ENCODE measurements at places on chromosomes 11 and 22.

GRCh38 chr11:30422447-30423278, 99.8 kb downstream of the ARL14EP start:
- no peak for DNase-seq

DNA sequence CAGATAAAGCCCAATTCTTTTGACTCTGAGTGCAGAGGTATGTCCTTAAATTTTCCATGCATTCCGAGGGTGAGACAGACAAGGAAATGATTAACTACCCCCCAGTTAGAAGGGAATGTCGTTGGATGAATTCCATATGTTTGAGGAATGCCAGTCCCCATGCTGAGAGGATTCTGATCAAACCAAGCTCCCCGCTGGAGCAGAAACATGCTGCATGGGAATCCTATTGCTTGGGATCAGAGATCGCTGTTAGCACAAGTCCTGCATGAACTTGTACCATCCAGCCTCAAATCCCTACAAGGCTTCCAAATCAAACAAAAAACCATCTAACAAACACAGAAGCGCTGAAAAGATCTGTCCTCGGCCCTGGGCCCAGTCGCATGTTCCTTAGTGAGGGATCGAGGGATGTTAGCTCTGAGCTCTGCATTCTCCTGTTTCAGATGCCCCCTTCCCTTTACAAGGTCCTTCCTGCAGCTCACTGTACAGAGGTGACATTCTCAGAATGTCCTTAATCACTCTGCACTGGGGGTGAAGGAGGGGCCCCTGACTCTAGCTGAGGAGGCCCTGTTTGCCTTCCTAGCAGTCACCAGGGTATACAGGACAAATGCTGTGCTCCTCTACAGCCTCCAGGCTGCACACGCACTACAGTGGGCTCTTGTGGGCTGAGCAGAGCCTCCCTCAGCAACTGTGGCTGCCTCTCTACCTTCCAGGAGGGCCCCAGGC, 353.4 kb downstream of the TENM4 start:
- no peak for DNase-seq

DNA sequence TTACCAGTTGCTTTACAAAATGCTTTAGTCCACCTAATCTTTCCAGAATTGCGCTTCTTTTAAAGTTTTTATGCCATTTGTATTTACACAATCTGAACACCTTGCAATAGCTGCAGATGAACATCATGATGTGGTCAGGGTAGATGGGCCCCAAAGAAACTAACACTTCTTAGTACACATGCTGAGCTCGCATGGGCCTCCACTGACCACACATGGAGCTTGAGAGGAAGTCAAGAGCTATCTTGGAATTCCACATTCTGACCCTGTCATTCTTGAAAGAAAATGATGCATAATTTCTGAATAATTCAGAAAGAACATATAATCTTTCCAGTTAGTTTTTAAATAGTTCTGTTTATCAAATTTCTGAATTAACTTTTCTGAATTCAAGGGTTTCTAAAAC, 7.7 kb downstream of the LIPT2 start:
- DNase-seq: no peak

- peak; percentile 46 for DNase-seq
Measured at GRCh38 chr11:121466063-121466794, 13.5 kb upstream of the SORL1-AS1 start.

DNA sequence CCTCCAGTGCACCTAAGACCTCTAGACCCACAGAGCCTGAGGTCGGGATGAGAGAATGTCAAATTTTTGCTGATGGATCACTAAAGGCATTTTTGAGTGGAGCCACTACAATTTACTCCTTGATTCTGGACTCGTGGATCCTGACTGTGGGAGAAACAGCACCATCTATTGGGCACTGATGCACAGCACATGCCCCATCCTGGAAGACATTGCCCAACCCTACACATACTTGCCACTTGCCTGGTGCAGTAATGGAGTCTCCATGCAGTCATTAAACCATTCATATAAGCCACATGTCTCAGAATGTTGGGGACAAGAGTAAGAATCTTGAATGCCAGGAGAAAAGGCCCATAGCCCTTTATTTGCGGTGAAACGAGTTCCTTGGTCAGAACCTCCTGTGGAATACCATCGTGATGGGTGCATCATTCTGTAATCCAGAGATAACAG, 103.9 kb downstream of the GGTLC2 start:
- peak; percentile 2 for DNase-seq

DNA sequence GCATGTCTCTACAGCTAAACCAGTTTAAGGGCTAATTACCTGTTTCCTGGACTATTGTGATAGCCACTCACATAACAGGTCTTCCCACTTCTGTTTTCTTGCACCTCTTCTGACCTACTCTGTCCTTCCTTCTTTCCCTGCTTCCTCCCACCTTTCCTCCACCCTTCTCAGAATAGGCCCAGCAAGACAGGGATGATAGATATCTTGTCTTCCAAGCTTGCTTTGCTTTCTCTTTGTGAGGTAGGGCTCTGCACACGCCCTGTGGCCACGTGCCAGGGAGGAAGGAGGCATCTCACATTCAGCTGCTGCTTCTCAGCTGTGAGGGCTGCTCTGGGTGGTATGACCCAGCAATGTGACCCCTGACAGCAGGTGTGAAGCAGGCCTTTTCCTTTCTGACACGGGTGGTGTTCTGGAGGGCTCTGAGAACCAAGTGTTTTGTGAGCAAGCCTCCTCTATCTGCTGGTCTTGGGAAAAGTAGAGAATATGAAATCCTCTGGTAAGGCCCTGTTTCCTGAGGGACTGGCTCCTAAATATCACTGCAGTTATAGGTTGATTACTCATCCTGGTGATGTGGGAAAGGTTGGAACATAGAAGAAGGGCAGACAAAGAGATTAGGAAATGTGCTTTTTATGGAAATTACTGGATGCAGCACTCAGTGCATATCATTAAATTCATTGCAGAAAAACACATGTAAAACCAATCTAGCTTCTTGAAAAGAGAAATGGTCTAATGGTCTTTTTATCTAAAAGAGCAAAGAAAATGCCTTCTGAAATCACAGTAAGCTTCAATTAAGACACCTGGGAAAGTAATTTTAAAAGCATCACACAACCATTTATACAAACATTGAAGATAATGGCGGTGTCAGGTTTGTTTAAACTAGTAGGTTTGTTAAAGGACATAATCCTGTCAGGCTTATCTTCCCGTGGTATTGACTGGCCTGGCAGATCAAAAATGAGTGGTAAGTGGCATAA, 8.5 kb downstream of the AMOTL1 start:
- peak; percentile 11 for DNase-seq

DNA sequence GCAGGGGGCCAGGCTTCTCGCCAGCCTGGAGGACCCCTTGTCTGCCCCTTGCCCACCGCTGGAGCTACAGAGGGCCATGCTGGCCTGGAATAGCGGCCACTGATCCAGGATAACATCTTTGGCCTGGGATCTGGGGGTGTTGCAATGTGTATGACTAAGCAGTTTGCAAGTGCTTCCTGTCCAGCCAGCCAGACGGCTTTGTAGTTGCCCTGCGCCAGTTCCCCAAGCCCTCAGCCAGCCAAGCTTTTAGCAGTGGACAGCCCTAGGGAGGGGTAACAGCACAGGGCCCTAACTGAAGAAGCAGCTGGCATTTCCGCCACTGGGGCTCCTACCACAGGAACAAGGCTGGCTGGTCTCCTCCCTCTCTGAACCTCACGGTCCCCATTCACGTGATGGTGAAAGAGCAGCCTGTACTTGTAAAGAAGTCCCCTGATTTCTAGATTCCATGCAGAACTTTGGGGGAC, 32.1 kb downstream of the UQCR10 start:
- DNase-seq: no peak

- no peak for DNase-seq
Measured at GRCh38 chr22:43333978-43334377, 9.2 kb downstream of the SCUBE1 start.

DNA sequence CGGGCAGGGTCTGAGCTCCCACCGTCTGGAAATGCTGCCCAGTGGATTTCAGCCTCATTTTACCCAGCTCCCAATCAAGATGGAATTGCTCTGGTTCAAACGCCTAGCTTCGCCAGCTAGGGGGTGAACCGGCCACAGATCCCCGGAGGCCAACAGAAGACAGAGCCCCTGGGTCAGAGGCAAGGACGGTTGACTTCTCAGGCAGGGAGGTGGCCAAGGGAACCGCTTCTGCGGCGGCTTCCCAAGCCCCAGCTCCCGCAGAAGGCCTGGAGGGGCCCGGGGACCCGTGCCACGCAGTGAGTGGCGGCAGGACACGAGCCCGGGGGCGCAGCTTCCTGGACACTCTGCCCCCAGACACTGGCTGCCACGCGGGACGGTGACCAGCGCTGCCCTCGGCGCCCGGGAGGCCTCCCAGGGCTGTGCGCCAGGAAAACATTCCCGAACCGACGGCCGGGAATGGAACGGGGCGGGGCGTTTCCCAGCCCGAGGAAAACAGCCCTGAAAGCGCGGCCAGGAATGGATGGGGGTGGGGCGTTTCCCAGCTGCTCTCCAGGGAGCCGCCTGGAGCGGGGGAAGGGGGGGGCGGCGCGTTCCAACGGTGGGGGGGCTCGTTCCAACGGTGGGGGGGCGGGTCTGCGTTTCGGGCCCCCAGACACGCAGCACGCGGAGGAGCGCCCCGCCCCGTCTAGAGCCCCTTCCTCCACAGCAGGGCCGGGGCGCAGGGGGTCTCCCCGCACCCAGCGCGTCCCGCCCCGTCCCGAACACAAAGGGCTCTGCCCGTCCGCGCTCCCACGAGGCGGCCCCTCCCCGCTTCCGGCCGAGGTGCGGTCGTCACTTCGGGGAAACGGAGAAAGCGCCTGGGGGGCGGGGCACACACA, 13.5 kb upstream of the B4GALNT4 start:
- no peak for DNase-seq

DNA sequence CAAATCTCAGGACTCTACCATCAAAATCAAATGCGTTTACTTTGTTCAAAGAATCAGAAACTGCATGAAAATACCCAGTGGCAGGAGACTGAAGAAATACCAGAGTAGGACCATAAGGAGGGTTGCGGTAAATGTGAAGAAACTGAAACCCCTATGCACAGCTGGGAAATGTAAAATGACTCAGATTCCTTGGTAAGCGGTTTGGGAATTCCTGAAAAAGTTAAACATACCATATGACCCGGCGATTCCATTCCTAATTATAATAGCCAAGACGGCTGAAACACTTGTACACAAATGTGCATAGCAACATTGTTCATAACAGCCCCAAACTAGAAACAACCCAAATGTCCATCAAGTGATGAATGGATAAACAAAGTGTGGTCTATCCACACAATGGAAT, 114.1 kb upstream of the GRAMD1B start:
- DNase-seq: no peak

GRCh38 chr22:46577368-46578249, 40.2 kb upstream of the CELSR1 start:
- no peak for DNase-seq

DNA sequence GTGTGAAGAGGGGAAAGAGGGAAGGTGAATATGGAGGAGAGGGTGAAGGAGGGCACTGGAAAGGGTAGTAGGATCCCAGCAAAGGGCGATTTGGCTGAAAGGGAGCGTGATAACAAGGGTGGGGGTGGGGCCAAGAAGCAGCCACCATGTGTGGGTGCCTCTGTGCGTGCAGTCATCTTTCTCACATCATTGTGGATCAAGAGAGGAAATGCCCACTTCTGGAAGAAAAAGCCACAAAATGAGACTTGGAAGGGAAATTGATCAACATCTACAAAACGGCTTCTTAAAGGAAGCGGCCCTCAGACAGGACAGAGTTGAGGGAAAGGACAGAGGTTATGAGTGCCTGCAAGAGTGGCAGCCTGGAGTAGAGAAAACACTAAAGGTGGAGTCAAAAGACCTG, 1.2 kb upstream of the CXCR5 start:
- no peak for DNase-seq

DNA sequence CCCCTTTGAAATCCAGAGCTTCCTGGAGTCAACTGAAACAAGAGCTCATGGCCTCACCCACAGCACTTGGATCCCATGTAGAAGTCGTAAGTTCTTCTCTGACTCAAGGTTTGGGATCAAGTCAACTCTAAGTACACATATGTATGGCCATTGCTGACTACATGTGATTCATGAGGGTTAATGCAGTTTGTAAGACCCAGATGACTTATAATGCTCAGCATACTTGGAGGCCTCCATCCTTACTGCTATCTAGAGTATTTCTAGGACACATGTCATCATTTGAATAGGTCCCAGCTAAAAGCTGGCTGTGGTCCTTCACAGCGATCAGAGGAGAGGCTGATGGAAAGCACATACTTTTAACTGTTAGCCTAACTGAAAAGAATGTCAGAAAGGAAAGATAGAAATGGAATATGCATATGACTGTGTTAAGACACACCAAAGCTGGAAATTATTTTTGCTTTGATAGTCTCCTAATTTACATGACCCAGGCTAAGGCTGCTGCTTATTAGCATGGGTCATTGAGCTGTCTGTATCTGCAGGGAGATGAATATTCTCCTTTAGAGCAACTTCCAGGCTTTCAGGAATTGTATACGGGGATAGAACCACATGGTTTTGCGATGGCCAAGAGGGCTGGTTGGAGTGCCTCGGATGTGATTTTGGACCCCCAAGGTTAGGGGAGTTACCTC, 76.3 kb downstream of the NTM start:
- no peak for DNase-seq

DNA sequence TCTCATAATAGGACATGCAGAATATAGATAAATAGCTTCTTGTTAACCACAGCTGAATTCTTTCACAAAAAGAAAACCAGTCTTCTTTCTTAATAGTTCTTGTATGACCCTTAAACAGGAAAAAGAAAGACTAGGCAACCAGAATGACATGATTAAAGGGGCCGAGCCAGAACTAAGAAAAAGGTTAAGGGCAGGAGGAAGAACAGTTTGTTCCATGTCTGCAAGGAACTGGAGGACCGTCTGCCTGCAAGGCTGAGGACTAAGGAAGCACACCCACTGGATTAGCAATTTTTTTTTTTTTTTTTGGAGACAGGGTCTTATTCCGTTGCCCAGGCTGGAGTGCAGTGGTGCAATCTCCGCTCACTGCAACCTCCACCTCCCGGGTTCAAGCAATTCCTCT, 26.0 kb upstream of the TMPRSS5 start:
- DNase-seq: no peak

DNA sequence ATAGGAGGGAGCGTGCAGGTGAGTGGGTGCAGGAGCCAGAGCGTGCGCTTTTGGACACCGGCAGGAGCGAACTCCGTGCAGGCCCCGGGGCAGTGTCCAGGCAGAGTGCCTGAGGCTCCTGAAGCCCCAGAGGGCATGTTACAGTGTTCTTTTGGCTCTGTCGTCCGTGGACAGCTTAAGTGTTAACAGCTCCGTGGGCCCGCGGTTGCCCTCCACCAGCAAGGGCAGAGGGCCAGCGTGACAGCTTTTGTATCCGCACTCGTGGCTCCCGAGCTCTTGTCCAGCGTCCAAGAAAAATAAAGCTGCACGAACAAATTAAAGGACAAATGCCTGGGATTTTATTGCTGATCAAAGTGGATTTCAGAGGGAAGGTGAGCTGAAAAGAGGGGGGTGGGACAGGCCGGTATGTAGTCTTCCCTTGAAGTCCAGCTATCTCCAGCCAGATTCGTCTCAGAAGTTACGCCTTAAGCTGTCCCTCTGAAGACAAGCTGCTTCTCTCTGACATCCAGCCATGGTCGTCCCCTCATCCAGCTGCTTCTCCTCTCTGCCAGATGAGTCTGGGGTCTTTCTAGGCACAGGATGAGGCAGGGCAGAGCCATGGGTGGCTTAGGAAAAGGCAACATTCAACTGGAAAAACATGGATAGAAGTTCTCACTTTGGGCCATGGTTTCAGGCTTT, 968 bp upstream of the TMEM109 start:
- no peak for DNase-seq

All from NCI-H187 (cell line).